Endodermal cell (in vitro differentiated cells): ENCODE measurements at places on chromosomes 2 and 18. TPM values are rescaled to one million over a fixed set of nuclear protein-coding genes. Genes with fewer than 3 reads are reported as not detected.
A peak's percentile ranks its signal among the peaks of the same experiment; 100 is the strongest.

GRCh38 chr2:178700922-178701342 lies 106.3 kb downstream of the TTN start:
- DNase-seq = no peak

- DNase-seq = no peak
These were observed 23.6 kb upstream of the MRPL33 start for GRCh38 chr2:27747827-27748352.

DNA sequence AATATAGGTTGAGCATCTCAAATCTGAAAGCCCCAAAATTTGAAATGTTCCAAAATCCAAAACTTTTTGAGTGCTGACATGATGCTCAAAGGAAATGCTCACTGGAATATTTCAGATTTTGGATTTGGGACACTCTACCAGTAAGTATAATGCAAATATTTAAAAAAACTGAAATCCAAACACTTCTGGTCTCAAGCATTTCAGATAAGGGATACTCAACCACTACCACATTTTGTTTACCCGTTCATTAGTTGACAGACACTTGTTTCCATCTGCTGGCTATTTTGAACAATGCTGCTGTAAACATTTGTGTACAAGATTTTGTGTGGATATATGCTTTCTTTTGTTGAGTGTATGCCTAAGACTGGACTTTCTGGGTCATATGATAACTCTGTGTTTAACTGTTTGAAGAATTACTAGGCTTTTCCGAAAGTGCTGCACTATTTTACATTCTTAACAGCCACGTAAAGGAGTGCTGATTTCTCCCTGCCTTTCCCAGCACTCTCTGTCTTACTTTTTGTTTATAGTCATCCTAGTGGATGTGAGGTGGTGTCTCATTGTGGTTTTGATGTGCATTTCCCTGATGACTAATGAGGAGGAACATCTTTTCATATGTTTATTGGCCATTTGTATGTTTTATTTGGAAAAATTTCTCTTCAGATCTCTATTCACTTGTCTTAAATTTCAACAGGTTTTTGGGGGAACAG lies 19.5 kb upstream of the DCDC2C start:
- no peak for DNase-seq

DNA sequence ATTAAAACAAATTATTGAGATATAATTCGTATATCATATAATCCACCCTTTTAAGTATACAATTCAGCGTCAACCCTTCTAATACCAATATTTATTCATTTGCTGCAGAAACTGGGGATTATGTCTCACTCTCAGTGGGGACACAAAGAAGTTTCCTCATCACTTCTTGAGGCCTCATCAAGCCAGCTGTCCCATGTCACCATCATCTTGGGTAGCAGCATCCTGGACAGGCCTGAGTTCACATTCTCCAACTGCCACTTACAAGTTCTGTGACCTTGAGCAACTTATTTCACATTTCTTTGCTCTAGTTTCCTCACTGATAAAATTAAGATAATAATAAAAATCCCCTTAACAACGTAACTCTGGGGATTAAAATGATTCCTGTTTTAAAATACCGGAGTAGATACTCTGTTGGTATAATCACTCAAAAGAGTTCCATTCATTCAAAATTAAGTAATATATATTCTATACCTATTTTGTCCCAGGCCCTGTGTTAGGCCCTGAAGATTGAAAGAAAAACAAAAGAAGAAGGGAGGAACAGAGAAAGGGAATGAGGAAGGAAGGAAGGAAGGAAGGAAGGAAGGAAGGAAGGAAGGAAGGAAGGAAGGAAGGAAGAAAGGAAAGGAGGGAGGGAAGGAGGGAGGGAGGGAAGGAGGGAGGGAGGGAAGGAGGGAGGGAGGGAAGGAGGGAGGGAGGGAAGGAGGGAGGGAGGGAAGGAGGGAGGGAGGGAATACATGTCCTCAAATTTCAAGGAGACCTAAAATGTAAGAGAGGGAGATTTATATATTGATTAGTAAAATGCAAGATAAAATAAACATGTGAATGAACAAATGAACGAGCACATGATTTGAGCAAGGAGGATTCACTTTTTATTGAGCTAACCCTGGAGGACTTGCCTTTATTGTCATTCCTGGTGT lies 42.4 kb downstream of the NCKAP5 start:
- DNase-seq = no peak

DNA sequence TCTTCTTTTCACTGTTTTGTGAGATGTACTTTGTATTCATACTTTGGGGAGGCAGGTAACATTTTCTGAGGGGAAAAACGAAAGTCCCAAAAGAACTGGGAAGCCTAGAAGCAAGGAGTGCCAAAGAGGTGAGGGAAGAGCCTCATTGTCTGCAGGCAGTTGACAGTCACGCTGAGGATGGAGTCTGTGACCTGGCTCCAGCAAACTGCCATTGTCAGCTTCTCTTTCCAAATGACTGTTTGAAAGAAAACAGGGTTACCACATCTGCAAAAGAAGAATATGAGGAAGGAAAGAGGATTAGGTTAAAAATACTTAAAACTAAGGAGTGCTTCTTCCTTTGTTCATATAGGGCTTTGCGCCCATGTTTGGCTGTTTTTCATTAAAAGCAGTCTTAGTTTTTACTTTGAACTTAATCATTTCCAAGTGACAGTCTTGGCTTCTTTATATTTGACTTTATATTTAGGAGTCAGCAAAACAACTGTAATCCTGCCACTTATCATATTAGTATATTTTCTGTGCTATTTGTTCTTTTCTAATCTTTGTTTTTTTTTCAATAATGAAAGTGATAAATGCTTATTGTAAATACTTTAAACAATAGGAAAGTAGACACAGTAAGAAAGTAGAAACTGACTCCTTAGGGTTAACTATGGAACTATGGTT lies 35.0 kb downstream of the CERS6 start:
- no peak for DNase-seq

DNA sequence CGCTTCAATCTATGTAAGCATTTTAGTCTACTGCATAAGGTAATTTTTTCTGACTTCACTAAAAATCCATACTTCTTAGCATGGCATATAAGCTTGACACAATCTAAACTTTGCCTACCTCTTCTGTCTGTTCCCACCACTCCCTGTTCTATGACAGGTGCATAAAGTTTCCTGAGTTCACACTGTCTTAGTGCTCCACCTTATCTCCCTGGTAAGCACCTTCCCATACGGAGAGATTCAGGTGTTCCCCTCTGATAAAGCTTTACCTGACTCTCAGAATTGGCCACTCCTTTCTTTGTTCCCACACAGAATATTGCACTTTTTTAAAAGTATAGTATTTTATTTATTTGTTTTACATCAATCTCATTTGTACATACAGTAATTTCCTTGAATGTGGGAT lies 16.8 kb upstream of the ITGA4 start:
- DNase-seq = no peak

DNA sequence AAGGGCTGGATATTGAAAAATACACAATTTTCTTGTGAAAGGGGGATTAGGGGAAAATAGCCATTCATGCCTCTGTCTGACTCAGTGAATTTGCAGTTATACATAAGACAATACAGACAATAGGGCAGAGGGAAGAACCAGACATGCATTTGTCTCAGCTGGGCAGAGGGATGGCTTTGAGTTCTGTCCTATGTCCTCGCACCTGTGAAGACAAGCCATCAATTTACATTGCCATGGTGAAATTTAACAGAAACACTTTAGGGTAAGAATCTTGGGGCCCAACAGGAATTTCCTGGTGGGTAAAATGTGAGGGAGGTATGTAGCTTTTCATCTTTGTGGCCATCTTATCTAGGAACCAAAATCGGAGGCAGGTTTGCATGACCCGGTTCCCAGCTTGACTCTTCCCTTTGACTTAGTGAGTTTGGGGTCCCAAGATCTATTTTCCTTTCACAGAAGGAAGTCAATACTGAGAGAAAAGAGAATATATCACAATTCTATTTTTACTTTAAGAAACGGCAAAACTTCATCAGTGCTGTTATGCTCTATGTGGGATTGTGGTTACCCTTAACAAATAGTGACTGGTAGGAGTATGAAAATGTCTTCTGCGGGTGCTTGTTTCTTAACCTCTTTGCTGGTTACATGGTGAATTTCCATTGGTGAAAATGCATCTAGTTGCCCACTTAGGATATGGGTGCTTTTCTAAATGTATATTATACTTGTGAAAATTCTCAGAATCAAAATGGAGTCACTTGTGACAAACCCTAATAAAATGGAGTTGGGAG lies 221.8 kb downstream of the SPP2 start:
- no peak for DNase-seq

- peak; percentile 69 for DNase-seq
These were observed 6.3 kb upstream of the GAL3ST2 start for GRCh38 chr2:241770185-241770935.

GRCh38 chr18:8186413-8186812 lies 422.8 kb upstream of the RAB12 start:
- no peak for DNase-seq

DNA sequence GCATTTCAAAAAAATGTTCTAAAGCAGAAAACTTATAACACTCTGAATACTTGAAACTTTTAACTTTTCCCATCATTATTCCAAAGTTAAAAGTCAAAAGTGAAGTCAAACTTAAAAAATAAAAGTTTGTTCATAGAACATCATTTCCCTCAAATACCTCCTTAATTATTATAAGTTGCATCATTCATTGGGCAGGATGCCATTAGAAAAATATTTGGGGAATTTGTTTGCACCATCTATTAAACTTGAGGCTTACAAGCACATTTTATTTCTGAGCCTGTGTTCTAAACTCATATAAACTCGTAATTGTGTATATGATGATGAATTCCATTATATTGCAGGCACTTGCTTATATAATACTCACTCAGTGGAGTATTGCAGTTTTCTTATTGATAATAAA lies 588.0 kb upstream of the NRXN1 start:
- DNase-seq = no peak

DNA sequence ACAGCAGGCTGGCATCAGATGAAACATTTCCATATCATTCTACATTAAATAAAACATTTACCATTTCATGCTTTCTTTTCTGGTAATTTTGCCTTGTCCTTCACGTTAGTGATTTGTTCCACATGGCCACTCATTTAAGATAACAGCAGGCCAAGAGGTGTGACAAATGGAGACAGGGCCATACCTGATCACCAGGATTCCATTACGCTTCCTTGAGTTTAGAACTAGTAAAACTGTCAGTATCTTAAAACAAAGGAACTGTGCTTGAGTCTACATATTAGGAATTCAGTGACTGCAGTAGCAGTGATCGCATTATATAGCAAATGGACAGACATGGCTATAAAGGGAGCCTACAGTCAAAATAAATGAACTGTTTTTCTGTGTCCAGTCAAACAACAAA lies 155.1 kb upstream of the FSHR start:
- no peak for DNase-seq

DNA sequence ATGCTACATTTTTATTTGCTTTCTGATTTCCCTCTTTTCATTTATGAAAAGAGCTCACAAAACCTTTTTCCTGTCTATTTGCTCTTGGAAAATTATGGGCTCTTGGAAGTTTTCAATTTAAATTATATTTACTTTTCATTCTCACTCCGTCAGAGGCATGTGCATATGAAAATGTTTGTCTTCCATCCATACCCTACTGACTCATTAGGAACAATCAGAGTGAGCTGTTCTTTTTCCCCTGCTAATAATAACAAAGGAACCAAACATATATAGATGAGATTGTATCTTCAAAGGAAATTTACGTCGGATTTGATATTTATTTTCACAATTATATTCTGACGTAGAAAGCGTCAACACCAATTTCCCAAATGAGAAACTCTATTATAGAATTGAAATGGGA lies 1101.2 kb downstream of the TSN start:
- DNase-seq = no peak

- no peak for DNase-seq
These were observed 183.1 kb upstream of the SH3BP4 start for GRCh38 chr2:234768608-234769196.

- DNase-seq = no peak
These were observed 60.4 kb upstream of the SLC1A4 start for GRCh38 chr2:64928813-64929212.

DNA sequence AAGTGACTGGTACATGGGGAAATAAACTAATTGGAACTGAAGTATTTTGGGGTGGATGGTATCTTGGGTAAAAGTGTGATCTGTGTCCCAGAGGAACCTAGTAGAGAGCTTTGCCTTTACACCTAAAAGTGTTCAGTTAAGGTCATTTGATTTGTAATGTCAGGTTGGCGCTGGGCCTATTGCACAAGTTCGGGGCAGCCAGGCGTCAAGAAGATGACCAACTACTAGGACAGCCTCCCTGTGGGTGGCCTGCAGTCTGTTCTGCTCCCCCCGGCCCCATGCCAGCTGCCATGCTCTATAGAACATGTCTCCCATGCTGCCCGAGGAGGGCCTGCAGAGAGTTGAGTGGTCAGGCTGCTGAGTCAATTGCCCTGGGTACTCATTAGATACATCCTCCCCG lies 10.1 kb downstream of the RRM2 start:
- peak; percentile 51 for DNase-seq

CYP26B1 gene
- 0.34 to 1.8 TPM (median 0.91 TPM) in 3 replicates for total RNA-seq

TGFA gene
- total RNA-seq = 2.0 and 2.3 TPM in 2 replicates

TMEM169 gene
- 0.63 and 1.1 TPM in 2 replicates for total RNA-seq

SERPINB3 gene
- total RNA-seq = 0.25 TPM in 1 of 2 replicates, not detected in the other

TMEM237 gene
- total RNA-seq = 39.7 and 40.3 TPM in 2 replicates

EML6 gene
- total RNA-seq = 0.80 to 2.1 TPM (median 1.1 TPM) in 3 replicates
